Neural crest cell (in vitro differentiated cells): ENCODE measurements at places on chromosomes 1 and 21.
A peak's percentile ranks its signal among the peaks of the same experiment; 100 is the strongest.

- no peaks in the 10 kb centered on the region for H3K27me3 ChIP-seq
- no peaks in the 10 kb centered on the region for H3K4me1 ChIP-seq
- H3K27ac ChIP-seq: no peak overlapping the region
- peaks cover 7% of the 10 kb centered on the region for H3K36me3 ChIP-seq
- no peak overlapping the region for H3K4me3 ChIP-seq
- no peak for DNase-seq
Observed at GRCh38 chr21:45741691-45742090, 98.2 kb downstream of the PCBP3 start.

DNA sequence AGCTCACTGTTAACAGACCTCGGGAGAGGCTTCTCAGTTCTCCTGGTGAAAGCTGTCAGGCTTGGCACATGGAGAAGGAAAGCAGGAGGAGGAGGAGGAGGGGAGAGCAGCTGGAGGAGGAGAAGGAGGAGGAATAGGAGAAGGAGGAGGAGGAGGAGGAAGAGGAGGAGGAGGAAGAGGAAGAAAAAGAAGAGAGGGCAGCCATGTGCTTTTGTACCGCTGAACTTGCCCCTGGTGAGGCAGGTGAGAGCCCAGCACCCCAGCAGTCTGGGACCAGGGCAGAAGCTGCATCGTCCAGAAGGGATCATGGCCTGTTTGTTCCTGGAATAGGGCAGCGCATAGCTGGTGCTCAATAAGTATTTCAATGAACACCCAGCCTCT lies 21.3 kb upstream of the GRHL3 start:
- no peak for DNase-seq
- peaks cover 10% of the 10 kb centered on the region for H3K27me3 ChIP-seq
- H3K4me3 ChIP-seq: no peak overlapping the region
- H3K27ac ChIP-seq: no peak overlapping the region

GRCh38 chr1:81590171-81590570 lies 210.6 kb upstream of the ADGRL2 start:
- peaks cover 3% of the 10 kb centered on the region for H3K36me3 ChIP-seq
- H3K27me3 ChIP-seq: no peaks in the 10 kb centered on the region
- no peak overlapping the region for H3K27ac ChIP-seq
- peaks cover 12% of the 10 kb centered on the region for H3K4me1 ChIP-seq

DNA sequence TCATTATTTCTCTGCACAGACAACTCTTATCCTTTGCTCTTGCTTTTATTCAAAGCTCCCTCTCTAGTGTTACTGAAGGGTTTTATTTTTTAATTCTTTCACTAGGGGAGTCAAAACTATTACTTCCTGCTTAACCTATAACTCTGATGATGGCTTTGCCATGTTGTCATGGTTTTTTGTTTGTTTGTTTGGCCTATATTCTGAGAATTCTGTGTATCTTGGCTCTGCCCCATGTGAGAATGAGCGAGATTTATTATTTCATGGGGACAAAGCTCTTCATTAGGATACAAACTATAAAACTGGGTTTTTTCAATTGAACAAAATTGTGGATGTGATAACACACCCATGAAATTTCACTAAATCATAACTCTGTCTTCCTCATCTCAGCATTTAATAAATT lies 190.5 kb upstream of the C1orf105 start:
- H3K4me1 ChIP-seq: no peaks in the 10 kb centered on the region
- no peak for DNase-seq
- H3K36me3 ChIP-seq: no peaks in the 10 kb centered on the region
- no peak overlapping the region for H3K27ac ChIP-seq

GRCh38 chr1:34847094-34847493 lies 12.5 kb downstream of the SMIM12 start:
- peaks cover 10% of the 10 kb centered on the region for H3K36me3 ChIP-seq
- no peak for DNase-seq
- no peaks in the 10 kb centered on the region for H3K27me3 ChIP-seq
- peaks cover 84% of the 10 kb centered on the region for H3K4me1 ChIP-seq
- peak overlapping the region; percentile 24 for H3K4me3 ChIP-seq

GRCh38 chr1:189499736-189500135 lies 977.9 kb downstream of the BRINP3 start:
- no peaks in the 10 kb centered on the region for H3K4me1 ChIP-seq
- H3K4me3 ChIP-seq: no peak overlapping the region
- no peak for DNase-seq
- H3K27ac ChIP-seq: no peak overlapping the region

DNA sequence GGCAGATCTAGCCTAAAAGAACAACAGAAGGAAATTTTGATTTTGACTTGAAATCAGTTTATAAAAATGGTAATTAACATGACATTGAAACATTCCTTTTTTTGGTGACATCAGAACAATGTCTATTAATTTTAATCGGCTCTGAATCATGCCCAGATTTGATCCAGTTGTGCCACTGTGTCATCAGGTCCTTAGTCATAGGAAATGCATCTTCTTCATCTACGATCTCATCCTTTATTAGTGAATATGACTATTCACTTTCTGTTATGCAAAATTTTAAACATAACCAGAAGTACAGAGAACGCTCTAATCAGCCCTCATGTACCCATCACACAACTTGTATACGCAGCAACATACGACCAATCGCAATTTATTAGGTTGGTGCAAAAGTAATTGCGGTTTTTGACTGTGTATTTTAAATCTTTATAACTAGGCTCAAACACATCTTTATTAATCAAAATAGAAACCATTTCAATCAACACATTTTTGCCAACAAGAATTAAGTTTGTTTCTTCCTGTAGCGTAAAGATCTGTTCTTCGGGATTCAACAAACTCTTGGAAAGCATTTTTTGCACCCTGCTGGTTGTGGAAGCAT lies 40.3 kb upstream of the TLR5 start:
- H3K27ac ChIP-seq: no peak overlapping the region
- H3K4me1 ChIP-seq: peaks cover 7% of the 10 kb centered on the region
- H3K27me3 ChIP-seq: peaks cover 34% of the 10 kb centered on the region
- no peaks in the 10 kb centered on the region for H3K36me3 ChIP-seq

- H3K4me3 ChIP-seq: no peak overlapping the region
- no peaks in the 10 kb centered on the region for H3K36me3 ChIP-seq
- H3K27ac ChIP-seq: no peak overlapping the region
- peaks cover 27% of the 10 kb centered on the region for H3K27me3 ChIP-seq
- no peak for DNase-seq
- peaks cover 22% of the 10 kb centered on the region for H3K4me1 ChIP-seq
Observed at GRCh38 chr1:163066686-163067085, 2.5 kb upstream of the RGS4 start.

GRCh38 chr1:160542303-160542945 lies 19.4 kb upstream of the SLAMF6 start:
- no peaks in the 10 kb centered on the region for H3K36me3 ChIP-seq
- no peaks in the 10 kb centered on the region for H3K4me1 ChIP-seq
- DNase-seq: no peak
- H3K4me3 ChIP-seq: no peak overlapping the region

DNA sequence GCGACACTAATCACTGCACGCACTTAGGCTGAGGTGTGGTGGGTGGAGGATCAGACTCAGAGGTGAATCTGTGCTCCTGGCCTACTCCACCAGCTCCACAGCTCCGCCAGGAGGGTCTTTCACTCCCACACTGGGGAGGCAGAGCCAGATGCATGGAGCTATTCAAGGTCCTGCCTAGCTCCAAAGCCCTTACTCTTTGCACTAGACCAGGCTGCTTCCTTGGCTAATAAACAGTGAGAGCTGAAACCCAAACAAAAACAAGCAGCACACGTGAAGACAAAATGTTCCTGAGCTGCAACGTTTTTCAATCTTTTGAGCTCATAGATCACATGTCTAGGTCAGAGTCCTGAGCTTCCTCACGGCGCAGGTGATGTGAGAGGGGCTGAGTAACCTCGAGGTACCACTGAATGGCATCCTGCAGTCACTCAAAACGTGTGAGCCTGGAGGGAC lies 19.2 kb downstream of the CAPZB start:
- H3K36me3 ChIP-seq: no peaks in the 10 kb centered on the region
- no peaks in the 10 kb centered on the region for H3K27me3 ChIP-seq
- H3K4me1 ChIP-seq: peaks cover 35% of the 10 kb centered on the region
- H3K27ac ChIP-seq: no peak overlapping the region
- DNase-seq: no peak

DNA sequence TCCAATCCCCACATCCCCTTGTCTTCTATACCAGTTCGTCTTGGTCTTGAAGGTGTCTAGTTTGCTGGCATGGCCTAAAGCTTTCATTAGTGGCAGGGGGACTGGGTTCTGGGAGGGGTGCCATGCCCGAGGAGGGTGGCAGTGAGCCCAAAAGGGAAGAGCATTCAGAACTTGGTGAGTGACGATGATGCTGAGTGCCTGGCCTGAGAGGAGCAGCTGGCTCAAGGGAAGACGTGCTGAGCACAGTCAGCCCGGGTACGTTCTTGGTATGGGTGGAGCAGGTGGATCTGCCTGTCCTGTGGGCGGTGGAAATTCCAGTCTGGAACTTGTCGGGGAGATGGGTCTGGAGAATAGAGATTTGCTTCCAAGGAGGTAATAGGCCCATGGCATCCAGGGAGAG lies 4.6 kb downstream of the FDPS start:
- peak overlapping the region; percentile 93 for H3K27ac ChIP-seq
- no peak for DNase-seq
- H3K4me3 ChIP-seq: peak overlapping the region; percentile 82

DNA sequence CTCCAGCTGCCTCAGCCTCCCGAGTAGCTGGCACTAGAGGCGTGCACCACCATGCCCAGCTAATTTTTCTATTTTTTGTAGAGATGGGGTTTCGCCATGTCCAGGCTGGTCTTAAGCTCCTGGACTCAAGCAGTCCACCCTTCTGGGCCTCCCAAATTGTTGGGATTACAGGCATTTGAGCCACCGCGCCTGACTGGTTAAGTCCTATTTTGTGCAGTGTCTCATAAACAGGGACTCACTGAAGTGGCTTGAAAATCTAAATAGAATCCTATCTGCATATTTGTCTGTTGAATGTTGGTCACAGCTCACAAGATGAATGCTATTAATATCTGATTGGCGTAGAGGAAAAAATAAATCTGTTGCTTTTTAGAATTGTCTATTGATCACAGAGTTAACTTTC lies 5.9 kb upstream of the CHAF1B start:
- no peak for DNase-seq
- no peaks in the 10 kb centered on the region for H3K27me3 ChIP-seq
- H3K36me3 ChIP-seq: peaks cover 12% of the 10 kb centered on the region
- H3K4me1 ChIP-seq: peaks cover 9% of the 10 kb centered on the region

- H3K27me3 ChIP-seq: no peaks in the 10 kb centered on the region
- no peaks in the 10 kb centered on the region for H3K36me3 ChIP-seq
- no peak for DNase-seq
- no peak overlapping the region for H3K27ac ChIP-seq
Observed at GRCh38 chr21:25456672-25457071, 150.6 kb downstream of the MRPL39 start.

- H3K4me1 ChIP-seq: no peaks in the 10 kb centered on the region
- no peaks in the 10 kb centered on the region for H3K27me3 ChIP-seq
- no peak for DNase-seq
- H3K36me3 ChIP-seq: no peaks in the 10 kb centered on the region
Observed at GRCh38 chr1:212158912-212159796, 123.6 kb downstream of the DTL start.

GRCh38 chr1:212782422-212783154 lies 9.0 kb downstream of the NSL1 start:
- DNase-seq: no peak
- peaks cover 25% of the 10 kb centered on the region for H3K36me3 ChIP-seq
- H3K4me3 ChIP-seq: peak overlapping the region; percentile 52
- H3K4me1 ChIP-seq: no peaks in the 10 kb centered on the region
- no peak overlapping the region for H3K27ac ChIP-seq
- no peaks in the 10 kb centered on the region for H3K27me3 ChIP-seq

- no peak for DNase-seq
- H3K27ac ChIP-seq: no peak overlapping the region
- no peaks in the 10 kb centered on the region for H3K27me3 ChIP-seq
- H3K4me3 ChIP-seq: no peak overlapping the region
- peaks cover 23% of the 10 kb centered on the region for H3K36me3 ChIP-seq
- peaks cover 8% of the 10 kb centered on the region for H3K4me1 ChIP-seq
Observed at GRCh38 chr1:214354440-214355148, 73.6 kb downstream of the SMYD2 start.

- no peaks in the 10 kb centered on the region for H3K27me3 ChIP-seq
- DNase-seq: no peak
- no peak overlapping the region for H3K27ac ChIP-seq
- peaks cover 5% of the 10 kb centered on the region for H3K36me3 ChIP-seq
- H3K4me3 ChIP-seq: no peak overlapping the region
Observed at GRCh38 chr1:3633344-3634058, 8.7 kb downstream of the TPRG1L start.

- peak; percentile 27 for DNase-seq
- peak overlapping the region; percentile 85 for H3K27ac ChIP-seq
- H3K4me1 ChIP-seq: peaks cover 64% of the 10 kb centered on the region
Observed at GRCh38 chr1:94801919-94802546, 18.1 kb upstream of the SLC44A3 start.

- H3K4me3 ChIP-seq: no peak overlapping the region
- peaks cover 94% of the 10 kb centered on the region for H3K27me3 ChIP-seq
- no peaks in the 10 kb centered on the region for H3K36me3 ChIP-seq
- no peak for DNase-seq
- no peak overlapping the region for H3K27ac ChIP-seq
- H3K4me1 ChIP-seq: no peaks in the 10 kb centered on the region
Observed at GRCh38 chr1:220906561-220907334, 27.5 kb downstream of the HLX start.

DNA sequence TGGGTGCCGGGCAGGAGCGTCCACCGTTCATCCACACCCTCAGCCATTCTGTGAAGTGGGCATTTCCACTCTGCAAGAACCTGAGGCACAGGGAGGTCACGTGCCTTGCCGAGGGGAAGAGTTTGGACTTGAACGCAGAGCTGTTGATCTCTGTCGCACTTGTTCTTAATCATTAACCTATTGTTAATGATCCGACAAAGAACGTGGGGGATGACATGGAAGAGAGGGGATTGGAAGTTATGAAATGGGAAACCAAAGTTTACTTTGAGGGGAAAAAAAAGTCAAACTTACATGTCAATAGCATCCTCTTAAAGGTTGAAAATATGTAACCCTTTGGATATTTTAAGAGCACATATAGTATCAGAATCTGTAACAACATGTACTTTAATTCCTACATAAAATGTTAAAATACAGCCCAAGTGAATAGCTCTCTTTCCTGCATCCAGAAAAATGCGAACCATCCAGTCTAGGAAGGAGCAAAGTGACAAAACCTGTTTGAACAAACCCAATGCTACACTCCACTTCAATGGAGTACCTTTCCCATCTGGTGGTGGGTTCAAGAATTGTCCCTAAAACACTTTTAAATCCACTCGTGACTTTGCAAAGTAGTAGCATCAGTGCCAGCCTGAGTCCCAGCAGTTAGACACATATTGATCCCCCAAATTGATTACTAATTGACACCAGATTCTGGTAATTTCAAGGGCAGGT lies 75.5 kb downstream of the SETD4 start:
- DNase-seq: no peak
- H3K27me3 ChIP-seq: peaks cover 8% of the 10 kb centered on the region
- H3K4me3 ChIP-seq: no peak overlapping the region
- H3K36me3 ChIP-seq: no peaks in the 10 kb centered on the region
- H3K27ac ChIP-seq: no peak overlapping the region
